CD4-positive, alpha-beta T cell treated with Interleukin-21 for 1 hour (primary cell): ENCODE measurements at places on chromosomes 1 and 21.

DNA sequence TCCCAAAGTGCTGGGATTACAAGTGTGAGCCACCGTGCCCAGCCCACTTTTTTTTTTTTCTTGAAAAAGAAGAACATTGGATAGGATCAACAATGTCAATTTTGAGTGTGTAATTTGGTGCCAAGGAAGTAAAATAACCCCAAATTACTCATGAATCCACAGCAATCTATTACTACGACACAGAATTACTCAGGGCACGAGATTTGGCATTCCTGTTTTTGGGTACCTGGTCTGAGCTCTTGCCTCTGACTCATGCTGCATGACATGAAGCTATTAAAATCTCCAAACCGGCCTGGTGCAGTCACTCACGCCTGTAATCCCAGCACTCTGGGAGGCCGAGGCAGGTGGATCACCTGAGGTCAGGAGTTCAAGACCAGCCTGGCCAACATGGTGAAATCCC is 10.4 kb downstream of the RNF19B start:
- no peak for DNase-seq

GRCh38 chr1:46438346-46438745 is 44.2 kb downstream of the FAAH start:
- DNase-seq = no peak

DNA sequence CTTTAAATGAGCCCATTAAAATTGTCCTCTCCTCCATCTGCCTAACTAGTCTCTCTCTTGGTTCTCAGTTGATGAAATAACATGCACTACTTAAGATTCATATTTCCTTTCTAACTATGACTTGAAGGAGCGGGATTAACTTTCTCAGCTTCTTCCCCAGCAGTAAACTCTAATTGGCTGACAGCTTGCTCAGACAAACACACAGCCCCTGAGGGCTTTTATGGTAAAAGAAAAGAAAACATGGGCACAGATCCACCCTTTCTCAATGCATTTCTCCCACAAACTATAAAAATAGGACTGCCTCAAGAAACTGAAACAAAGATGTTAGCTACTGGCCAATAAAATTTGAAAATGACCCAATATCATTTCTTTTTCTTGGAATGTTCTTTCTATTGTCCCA is 703.1 kb downstream of the ADGRL2 start:
- no peak for DNase-seq

- no peak for DNase-seq
Measured at GRCh38 chr1:171833091-171833825, 8.0 kb upstream of the DNM3 start.

GRCh38 chr1:33379631-33380354 is 51.1 kb downstream of the PHC2 start:
- no peak for DNase-seq

DNA sequence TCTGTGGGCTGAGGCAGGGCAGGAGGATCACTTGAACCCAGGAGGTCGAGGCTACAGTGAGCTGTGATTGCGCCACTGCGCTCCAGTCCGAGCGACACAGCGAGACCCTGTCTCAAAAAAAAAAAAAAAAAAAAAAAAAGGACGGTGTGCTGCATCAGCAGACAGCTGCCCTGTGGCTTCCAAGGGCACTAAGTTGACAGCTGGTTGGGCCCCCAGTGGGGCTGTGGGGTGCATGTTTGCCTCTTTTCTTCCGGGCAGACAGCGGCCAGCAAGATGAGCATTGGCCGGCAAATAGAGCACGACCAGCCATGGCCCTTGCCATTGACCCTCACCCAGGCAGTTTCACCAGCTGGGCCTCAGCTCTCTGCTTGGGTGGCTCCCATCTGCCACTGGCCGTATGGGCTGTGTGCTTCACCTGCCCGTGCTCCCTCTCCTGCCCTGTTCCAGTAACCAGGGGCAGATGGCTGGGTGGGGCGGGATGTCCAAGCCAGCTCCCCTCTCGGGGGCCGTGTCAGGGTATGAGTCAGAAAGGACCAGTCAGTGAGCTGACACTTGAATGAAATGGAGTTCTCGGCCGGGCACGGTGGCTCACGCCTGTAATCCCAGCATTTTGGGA is 12.3 kb upstream of the SLC25A34 start:
- DNase-seq = no peak

GRCh38 chr1:181028615-181029014 is 5.2 kb upstream of the MR1 start:
- no peak for DNase-seq

- no peak for DNase-seq
Measured at GRCh38 chr1:206698011-206698410, 13.3 kb downstream of the MAPKAPK2 start.

DNA sequence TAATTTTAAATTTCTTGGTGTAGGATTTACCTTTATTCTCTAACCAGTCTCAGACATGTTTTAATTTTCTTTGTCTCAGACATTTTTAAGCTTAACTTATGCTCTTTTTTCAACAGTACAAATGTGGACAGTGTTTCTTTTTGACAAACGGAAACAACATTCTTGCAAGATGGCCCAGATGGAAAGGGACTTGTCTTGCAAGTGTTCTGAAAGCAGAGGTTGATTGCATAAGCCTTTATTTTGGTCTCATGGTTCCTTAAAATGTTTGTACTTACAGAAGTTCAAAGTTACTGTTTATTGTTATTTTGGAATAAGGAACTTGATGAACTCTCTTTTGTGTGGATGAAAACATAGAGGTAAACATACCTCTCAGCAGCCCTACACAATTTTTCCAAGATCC is 22.9 kb downstream of the SMAP2 start:
- no peak for DNase-seq

DNA sequence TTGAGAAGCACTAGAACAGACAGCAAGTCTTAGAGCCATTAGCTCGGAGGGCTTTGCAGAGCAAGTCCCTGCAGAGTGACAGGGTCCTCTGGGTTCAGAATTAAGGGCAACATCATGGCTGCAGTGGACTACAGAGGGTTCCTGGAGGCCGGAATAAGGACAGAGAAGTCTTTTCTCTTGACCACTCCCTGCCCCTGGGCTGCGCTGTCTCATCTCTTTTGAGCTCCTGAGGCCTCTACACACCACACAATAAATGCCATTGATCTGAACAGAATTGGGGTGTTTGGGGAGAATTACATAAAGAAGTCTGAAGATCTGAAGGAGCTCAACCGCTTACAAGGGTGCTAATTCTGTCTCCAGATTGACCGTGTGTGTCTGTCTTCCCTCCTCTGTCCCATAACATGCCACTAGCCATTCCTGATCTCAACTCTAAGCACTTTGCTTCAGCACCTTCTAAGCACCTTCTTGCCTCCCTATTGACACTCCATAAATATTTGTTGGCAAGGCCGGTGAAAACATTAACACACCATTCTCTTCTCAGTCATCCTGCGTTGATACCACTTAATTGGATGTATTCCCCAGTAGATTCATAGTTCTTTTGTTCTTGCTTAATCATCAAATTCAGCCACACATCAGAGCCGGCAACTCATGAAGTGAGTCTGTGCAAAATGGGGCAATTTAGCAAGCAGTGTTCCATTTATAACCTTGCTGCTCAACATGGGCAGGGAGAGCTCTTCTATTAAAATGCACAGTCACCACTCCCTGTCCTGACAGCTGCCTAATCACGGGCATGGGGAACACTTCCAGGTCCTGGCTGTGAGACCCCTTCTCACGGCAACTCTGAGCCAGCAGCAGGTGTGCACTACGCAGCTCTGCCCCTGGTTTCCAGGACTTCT is 49.7 kb downstream of the NMNAT2 start:
- DNase-seq = no peak

GRCh38 chr1:213987422-213987926 is 299 bp upstream of the PROX1 start:
- no peak for DNase-seq

- DNase-seq = no peak
Measured at GRCh38 chr1:97258597-97258996, 537.0 kb downstream of the PTBP2 start.

- no peak for DNase-seq
Measured at GRCh38 chr1:119372503-119373086, 4.0 kb downstream of the HAO2 start.

DNA sequence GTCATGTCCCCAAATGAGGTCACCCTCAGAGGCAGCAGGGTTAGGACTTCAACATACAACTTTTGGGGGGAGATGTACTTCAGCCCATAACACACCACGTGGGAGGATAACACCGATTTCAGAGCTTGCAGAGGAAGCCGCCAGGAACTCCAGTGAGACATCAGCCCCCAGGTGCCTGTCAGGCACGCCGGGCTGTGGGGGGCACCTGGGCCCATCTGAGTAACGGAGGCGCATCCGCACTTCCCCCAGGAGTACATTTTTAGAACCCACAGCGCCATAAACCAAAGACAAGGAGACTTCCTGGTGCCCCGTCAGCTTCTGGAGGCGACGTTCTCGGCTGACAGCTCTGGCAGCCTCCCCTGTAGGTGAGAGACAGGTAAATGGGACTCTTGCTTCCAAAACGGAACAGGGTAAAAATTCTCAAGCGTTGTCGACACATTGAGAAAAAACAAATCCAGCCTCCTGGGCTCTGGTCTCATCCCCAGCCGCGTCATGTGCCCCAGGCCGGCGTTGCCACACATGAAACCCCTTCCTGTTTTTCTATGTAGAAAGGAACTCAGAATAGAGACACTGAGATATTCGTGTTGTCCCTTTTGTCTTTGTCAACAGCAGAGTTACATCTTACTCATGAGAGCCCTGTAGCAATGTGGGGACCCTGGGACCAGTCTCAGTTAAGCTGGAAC is 93.3 kb downstream of the PDE9A start:
- peak; percentile 55 for DNase-seq

DNA sequence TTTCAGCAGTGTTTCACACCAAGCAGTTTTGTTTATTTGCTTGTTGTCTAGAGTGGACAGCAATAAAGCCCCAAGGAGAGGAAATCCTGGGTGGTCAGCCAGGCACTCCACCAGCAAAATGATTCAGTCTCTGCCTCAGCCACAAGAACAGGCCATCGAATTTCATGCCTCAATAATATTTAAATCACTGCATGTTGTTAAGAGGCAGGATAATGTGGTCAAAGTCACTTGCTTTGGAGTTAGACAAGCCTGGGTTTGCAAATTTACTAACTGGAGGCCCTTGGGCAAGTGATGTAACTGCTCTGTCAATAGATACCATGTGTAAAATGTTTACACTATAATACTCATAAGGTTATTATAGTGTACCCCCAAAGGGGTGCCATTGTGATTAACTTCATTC is 349.6 kb downstream of the LMO4 start:
- no peak for DNase-seq

- DNase-seq = no peak
Measured at GRCh38 chr1:24235921-24236788, 49.1 kb upstream of the IFNLR1 start.

GRCh38 chr21:37659874-37660273 is 256.4 kb downstream of the KCNJ6 start:
- no peak for DNase-seq

DNA sequence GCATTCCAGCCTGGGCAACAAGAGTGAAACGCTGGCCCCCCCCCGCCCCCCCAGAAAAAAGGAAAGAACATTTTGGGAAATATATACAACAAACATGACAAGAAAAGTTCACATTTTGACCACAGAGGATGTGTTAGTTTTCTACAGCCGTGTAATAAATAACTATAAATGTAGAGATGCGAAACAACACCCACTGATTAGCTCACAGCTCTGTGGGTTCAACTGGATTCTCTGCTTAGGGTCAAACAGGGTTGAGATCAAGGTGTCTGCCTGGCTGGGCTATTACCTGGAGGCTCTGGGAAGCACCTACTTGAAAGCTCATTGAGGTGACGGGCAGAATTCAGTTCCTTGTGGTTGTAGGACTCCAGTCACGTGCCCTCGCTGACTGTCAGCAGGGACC is 11.1 kb upstream of the VPS26C start:
- DNase-seq = no peak

- no peak for DNase-seq
Measured at GRCh38 chr1:84436876-84437655, 38.8 kb downstream of the DNASE2B start.

GRCh38 chr21:45826676-45827301 is 154.8 kb upstream of the COL6A1 start:
- DNase-seq = no peak

GRCh38 chr1:30462166-30462565 is 261.2 kb downstream of the MATN1 start:
- DNase-seq = no peak

- DNase-seq = no peak
Measured at GRCh38 chr1:112285316-112285715, 110.7 kb upstream of the CTTNBP2NL start.

GRCh38 chr1:173775578-173776226 is 48.8 kb upstream of the DARS2 start:
- no peak for DNase-seq

- DNase-seq = no peak
Measured at GRCh38 chr1:55197099-55197498, 18.1 kb downstream of the USP24 start.

DNA sequence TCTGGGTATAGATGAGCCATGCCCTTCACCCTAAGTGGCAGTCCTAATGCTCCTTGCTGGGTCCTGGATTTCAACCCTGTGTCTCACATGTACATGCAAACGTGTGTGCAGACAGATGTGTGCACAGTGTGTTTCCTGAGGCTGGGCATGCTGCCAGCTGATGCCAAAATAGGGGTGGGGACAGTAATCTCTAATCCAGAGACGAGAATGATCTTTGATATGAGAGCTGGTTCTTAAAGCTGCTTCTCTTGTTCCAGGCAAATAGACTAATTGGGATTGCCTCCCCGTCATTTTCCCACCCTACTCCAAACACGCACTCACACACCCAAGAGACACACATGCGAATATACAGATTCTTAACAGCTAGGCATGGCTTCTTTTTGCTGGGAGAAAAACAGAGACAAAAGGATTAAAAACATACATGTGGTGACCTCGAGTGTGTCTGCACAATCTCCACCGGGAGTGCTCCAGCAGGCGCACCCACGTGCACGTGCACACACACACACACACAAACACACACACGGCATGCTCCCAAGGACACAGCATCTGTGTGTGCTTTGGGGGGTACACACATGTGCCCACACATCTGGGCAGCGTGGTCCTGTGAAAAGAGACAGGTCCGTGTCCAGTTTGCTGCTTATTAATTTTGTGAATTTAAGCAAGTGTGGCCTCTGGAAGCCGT is 102.1 kb upstream of the ZBTB40 start:
- DNase-seq = no peak

DNA sequence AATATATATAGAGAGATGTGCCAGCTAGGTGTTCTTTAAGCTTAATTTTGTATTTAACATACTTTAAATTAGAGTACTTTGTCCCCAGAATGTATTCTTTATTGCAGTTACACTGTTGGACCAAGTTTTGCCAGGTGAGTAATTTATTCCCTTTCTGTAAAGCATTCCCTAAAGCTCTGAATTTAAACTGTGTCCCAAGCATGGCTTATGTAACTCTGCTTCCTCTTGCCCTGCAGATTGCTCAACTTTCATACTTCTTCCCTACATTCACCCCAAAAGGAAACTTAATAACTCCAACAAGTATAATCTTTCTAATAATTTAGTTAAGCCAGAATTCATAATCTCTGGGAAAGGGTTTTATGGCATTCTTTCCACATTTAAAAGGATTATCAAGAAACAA is 5.6 kb downstream of the LYPLAL1 start:
- DNase-seq = no peak

DNA sequence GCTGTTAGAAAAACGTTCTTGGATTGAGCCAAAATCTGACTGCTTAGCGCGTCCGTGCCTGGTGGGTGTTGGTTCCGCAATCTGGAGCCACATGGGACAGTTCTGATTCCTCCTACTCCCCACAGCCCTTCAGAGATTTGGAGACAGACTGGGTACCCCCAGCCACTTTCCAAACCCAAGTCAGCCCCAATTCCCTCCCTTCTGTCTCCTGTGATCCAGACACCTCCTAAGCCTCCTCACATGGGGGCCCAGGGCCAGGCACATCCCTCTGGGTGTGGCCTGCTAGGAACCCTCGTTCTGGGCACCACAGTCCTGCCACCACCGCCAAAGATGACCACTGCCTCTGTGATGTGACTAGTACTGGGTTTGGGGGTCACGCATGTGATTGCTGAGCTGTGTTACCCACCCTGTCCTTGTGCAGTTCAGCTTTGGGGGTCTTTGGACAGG is 4.8 kb downstream of the PLA2G5 start:
- no peak for DNase-seq
